ENCODE measurements at places on chromosomes 3 and 15.

- no peak for DNase-seq
Measured at GRCh38 chr15:55564347-55565145, 23.6 kb downstream of the PYGO1 start.

GRCh38 chr3:54966979-54967378 lies 39.1 kb upstream of the LRTM1 start:
- no peak for DNase-seq

GRCh38 chr3:150786791-150787190 lies 23.8 kb upstream of the SIAH2 start:
- DNase-seq, result no peak

GRCh38 chr15:58585693-58586443 lies 154.1 kb downstream of the LIPC start:
- no peak for DNase-seq
